Stimulated activated CD8-positive, alpha-beta memory T cell treated with anti-CD3 and anti-CD28 coated beads, Interleukin-7, amount 100 ng/mL, for 1 hour (primary cell): ENCODE measurements at places on chromosomes 1 and 21.

- DNase-seq: no peak
Measured at GRCh38 chr1:226293553-226293920, 15.4 kb downstream of the LIN9 start.

DNA sequence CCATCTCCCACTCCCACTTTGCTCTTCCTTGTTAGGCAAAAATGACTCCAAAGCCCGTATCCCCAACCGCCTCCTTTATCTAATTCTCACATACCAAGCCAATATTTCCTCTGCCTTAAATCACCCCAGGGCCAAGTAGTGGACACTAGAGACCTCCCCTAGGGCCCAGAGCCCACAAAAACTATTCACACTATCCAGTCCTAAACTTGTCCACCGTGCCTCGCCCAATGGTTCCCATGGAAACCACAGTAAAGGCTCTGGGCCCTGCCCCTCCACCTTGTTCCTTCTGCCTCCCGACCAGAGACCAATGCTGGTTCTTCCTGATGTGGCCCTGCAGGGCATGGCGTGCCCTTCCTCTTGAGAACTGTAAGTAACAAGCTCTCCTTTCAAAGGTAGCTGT lies 11.8 kb downstream of the CFAP107 start:
- no peak for DNase-seq

DNA sequence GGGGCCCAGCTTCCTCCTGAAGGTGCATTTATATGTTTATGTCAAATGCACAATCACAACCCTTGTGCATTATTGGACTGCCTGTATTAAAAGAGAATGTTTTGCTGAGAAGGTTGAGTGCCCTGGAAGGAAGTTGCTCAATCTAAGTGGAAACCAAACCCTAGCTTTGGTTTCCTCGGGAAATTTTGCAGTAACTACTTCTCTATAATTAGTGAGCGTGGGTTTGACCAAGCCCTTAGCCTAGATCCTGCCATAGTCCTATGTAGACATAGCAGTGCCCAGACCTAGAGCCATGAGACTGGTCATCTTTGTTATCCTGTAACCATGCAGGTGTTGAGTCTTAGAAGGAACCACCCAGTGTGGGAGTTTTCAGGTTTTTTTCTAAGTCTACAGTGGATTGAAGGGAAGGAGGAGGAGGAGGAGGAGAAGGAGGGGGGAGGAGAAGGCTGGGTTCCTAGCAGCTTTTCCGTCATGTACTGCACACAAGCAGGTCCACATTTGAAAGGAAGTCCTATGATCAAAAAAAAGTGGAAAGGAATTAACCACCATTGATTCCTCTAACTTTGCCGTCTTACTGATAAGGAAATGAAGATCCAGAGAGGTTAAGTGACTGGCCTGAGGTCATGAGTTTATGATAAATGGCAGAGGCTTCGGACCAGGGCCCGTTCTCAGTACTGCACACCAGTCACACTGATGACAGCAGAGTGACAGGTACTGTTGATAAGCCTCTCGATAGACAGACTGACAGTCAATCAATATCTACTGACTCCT lies 72.2 kb upstream of the LYST start:
- no peak for DNase-seq

GRCh38 chr1:33152685-33153432 lies 29.0 kb downstream of the TRIM62 start:
- DNase-seq: no peak

- DNase-seq: no peak
Measured at GRCh38 chr1:225655509-225656258, 2.8 kb upstream of the ENAH start.

DNA sequence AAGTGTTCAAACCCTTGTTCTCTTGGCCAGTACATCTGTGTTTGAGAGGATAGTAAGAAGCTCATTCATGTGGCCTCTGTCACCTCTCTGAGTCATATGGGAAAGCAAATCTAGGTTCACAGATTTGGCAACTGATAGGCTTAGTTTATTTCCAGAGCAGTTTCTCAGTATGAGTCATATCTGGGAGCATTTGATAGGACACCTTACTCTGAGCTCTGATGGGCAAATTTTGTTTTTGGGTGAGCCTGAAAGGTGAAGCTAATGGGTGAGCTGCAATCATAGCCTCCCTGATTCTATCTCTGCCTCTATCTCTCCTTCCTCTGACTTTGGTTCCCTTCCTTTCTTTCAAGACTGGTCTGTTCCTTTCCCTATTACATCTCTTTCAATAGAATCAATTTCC lies 134.4 kb downstream of the S1PR1 start:
- DNase-seq: no peak

DNA sequence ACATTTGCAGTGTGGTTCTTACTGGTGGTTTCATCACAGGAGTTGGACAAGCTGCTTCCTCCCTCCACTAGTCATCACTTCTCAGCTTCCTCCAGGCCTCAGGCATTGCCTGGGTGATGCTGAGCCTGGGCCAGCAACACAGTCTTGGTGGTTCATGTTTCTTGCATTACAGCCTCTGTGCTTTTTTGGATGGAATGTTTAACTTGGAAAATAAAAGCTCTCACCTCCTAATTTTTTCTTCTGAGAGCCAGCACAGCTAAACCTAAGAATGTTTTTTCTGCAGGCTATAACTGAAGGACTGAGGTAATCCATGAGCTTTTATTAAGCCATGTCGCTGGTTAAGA lies 66.1 kb upstream of the RHOU start:
- no peak for DNase-seq

DNA sequence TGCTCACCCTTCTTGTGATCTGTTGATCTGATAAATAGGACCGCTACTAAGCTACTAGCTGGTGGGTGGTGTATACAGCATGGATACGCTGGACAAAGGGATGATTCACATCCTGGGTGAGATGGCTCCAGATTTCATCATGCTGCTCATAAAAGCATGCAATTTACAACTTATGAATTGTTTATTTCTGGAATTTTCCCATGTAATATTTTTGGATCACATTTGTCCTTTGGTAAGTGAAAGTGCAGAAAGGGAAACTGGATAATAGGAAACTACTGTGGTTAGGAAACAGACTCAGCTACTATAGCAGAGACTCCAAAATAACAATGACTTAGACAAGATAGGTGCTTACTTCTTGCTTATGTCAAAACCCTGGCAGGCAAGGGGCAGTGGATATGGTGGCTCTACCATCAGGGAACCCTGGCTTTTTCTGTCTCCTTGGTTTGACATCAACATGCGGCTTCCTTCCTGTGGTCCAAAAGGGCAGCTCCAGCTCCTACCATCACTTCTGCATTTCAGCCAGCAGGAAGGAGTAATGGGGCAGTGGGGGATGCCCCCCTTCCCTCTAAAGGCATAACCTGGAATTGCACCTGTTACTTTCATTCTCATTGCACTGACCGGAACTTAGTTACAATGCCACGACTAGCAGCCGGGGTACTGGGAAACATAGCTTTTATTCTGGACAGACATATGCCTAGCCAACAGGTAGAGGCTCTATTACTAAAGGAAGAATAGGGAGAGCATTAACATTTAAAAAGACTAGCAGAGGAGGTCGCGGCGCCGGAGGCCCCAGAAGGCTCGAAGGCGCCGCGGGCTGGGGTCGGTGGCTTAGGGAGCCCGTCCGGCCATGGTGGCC lies 13.8 kb upstream of the AK2 start:
- DNase-seq: no peak

DNA sequence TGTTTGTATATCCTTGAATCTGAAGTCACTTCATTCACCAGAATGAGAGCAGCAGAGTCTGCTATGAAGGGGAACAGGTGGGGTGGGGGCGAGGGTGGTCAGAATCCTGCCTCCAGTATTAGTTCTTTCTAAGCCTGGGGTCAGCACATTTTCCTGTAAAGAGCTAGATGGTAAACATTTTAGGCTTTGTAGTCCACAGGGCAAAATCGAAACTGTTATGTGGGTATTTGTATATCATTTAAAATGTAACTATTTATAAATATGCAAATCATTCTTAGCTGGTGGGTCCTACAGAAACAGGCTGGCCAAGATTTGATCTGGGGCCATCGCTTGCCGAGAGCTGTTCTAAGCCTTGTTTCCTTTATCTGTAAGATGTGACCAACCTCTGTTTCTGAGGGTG lies 96.0 kb downstream of the IGSF21 start:
- no peak for DNase-seq

GRCh38 chr21:41895643-41896493 lies 16.7 kb upstream of the PRDM15 start:
- DNase-seq: no peak

DNA sequence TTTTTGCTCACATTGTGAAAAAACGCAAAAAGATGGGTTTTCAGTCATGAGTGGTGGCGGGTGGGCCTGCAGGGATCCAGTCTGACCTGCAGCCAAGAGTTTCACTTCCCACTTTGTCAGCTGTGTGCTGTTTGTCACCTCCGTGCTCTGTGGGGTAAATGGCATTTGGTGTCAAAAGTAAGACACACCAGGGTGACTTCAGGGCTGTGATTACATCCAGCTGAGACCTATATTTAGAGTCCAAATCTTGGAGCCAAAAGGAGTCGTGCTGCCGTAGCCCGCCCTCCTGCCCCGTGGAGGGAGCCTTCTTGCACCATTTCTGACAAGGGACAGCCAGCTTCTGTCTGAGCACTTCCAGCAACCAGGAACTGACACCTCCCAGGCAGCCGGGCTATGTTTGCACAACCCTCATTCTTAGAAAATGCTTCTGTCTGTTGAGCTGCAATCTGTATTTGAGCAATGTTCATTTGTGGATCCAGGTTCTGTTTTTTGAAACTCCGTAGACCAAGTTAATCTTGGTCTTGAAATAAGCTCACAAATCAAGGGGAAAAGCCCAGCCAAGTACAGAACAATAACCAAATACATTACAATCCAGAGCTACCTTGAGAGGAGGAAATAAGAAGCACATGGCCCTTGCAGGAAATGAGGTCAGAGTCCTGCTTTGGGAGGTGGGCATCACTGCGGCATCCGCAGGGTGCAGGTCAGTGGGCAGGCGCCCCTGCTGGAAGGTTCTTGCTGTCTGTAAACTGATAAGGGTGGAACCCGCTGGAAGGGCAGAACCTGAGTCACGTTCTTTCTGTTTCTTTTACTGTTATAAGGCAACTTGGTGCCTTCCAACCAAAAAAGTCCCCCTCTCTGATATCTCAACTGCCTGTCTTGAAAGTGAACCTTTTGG lies 14.4 kb downstream of the ABCG1 start:
- peak; percentile 47 for DNase-seq

DNA sequence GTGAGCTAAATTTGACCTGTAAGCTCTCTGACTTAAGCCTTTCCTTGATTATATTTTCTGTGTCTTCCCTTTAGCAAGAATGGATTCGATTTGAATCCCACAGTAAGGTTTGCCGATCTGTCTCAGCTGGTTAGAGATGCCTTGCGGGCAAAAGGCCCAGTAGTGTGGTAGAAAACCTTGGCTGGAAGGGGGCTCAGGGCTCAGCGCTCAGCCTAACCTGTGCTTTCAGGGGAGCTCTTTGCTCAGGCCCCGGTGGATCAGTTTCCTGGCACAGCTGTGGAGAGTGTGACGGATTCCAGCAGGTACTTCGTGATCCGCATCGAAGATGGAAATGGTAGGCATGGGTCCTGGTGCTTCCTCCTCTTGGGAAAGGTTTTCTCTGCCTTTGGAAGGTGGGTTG lies 7.1 kb downstream of the NECAP2 start:
- no peak for DNase-seq

DNA sequence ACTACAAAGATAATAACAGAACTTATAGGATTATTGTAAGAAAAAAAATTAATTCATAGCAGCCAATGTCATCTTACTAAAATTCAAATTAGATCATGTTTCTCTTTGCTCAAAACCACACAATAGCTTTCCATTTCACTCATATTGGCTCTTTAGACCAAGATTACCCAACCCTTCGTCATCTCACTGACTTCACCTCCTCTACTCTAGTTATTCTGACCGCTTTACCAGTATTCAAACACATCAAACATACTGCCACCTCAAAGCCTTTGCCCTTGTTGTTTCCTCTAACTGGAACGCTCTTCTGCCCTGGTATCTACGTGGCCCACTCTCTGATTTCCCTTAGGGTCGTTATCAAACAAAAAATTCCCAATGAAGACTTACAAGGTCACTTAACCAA lies 1.7 kb downstream of the ANGPTL3 start:
- no peak for DNase-seq

GRCh38 chr1:177973585-177973984 lies 3.7 kb upstream of the SEC16B start:
- no peak for DNase-seq

DNA sequence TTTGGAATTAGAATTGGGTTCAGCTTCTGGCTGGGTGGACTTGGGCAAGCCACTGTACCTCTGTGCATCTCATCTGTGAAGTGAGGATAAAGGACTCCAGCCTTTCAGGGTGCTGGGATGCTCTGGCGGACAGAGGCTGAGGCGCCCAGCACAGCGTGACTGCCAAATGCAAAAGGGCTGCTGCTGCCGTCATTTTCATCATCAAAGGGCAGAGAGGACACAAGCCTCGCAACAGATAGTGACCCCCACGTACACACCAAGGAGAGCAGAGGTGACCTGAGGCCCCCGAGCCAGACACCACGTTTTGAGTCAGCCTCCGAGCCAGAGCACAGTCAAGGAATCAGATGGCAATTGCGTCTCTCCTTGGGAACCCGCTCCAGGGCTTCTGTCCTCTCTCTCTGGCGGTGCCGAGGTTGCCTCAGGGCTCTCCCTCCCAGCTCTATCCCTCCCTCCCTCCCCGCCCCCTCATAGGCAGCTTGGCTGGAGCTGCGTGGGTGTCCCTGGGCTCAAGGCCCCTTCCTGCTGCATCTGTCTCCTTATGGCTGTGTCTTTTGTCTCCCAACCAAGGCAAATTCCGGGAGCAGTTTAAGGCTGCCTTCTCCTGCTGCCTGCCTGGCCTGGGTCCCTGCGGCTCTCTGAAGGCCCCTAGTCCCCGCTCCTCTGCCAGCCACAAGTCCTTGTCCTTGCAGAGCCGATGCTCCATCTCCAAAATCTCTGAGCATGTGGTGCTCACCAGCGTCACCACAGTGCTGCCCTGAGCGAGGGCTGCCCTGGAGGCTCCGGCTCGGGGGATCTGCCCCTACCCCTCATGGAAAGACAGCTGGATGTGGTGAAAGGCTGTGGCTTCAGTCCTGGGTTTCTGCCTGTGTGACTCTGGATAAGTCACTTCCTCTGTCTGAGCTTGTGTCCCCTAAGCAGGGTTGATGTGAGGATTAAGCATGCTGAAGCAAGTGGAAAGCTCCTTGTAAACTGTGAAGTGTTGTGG lies 9.0 kb downstream of the HCRTR1 start:
- no peak for DNase-seq

- no peak for DNase-seq
Measured at GRCh38 chr1:223771814-223772770, 59.8 kb downstream of the CAPN2 start.

DNA sequence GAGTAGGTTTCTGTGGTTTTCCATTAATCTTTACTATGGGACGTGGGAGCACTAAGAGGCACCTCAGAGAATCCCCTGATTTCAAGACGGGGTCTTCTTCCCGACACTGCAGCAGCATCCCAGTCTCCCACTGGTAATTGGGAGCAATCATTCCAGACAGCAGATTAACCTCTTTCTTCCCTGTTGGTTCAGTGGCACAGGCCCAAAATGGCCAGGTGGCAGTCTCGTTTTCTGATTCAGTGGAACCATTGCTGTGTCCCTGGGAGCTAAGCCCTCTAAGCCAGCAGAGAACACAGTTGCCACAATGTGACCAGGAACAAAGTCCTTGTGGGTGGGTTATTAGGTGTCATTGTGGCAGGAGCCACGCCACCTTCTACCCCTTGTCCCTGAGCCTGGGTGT lies 342.1 kb downstream of the MATN1 start:
- no peak for DNase-seq
